ENCODE measurements at places on chromosomes 6 and 20. TPM values are rescaled to one million over a fixed set of nuclear protein-coding genes. Genes with fewer than 3 reads are reported as not detected.
A peak's percentile ranks its signal among the peaks of the same experiment; 100 is the strongest.

The TAF11 gene
- total RNA-seq, result 27.4 TPM

The TGM3 gene
- total RNA-seq, result 43.6 TPM

The CPXM1 gene
- 4.3 TPM for total RNA-seq

The HTR1B gene
- not detected for total RNA-seq

The EPB41L1 gene
- 14.3 TPM for total RNA-seq

The SIRPB1 gene
- 3.3 TPM for total RNA-seq

The SSTR4 gene
- not detected for total RNA-seq

The GDAP1L1 gene
- not detected for total RNA-seq

The CDSN gene
- 598 TPM for total RNA-seq

The VIP gene
- total RNA-seq, result 0.48 TPM

- H3K27me3 ChIP-seq, result no peaks in the 10 kb centered on the region
- no peak overlapping the region for H3K27ac ChIP-seq
- no peak for DNase-seq
- H3K4me1 ChIP-seq, result peaks cover 2% of the 10 kb centered on the region
- peaks cover 2% of the 10 kb centered on the region for H3K36me3 ChIP-seq
- H3K4me3 ChIP-seq, result no peak overlapping the region
Measured at GRCh38 chr6:119276211-119276610, 73.3 kb downstream of the MAN1A1 start.

- H3K27ac ChIP-seq, result peak overlapping the region; percentile 26
- no peaks in the 10 kb centered on the region for H3K27me3 ChIP-seq
- no peak overlapping the region for H3K4me3 ChIP-seq
- peaks cover 19% of the 10 kb centered on the region for H3K4me1 ChIP-seq
- no peak for DNase-seq
Measured at GRCh38 chr20:32775336-32775991, 13.3 kb downstream of the DNMT3B start.

DNA sequence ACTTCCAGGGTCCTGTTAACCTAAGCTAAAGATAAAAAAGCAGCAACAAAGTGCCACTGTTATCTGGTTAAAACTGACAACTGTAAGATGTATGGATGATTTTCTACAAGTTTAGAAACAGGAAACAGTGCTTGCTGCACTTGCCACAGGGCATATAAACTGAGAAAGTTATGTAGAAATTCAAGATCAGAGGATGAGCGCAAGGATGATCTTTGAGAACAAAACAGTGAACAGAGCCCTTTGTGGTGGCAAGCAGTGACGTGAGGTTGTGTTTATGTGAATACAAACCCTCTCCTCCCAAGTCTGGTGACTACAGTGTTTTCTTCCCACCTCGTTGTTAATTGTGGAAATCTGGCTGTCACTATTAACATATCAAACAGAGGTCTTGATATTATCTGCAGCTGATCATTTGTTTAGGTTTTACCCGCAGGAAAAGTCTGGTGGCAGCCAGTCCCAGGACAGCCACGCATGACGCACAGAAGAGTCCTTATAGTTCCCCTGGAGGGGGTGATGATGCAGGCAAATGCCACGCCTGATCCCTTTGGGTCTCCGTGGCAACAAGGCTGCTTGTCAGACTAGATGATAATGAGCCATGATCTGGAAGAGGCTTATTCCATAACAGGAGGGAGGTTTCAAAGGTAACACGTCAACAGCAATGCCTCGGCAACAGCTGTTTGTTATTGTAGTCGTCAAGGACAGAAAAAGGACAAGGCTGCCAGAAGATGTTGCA is 43.1 kb upstream of the TNFAIP3 start:
- H3K36me3 ChIP-seq, result no peaks in the 10 kb centered on the region
- H3K27me3 ChIP-seq, result no peaks in the 10 kb centered on the region
- H3K4me1 ChIP-seq, result peaks cover 69% of the 10 kb centered on the region
- no peak overlapping the region for H3K4me3 ChIP-seq
- peak overlapping the region; percentile 72 for H3K27ac ChIP-seq

GRCh38 chr20:54680872-54681619 is 205.7 kb downstream of the DOK5 start:
- no peak overlapping the region for H3K27ac ChIP-seq
- peaks cover 8% of the 10 kb centered on the region for H3K27me3 ChIP-seq
- no peak for DNase-seq

- H3K36me3 ChIP-seq, result no peaks in the 10 kb centered on the region
- no peak overlapping the region for H3K4me3 ChIP-seq
- peaks cover 12% of the 10 kb centered on the region for H3K4me1 ChIP-seq
- peaks cover 3% of the 10 kb centered on the region for H3K27me3 ChIP-seq
- no peak for DNase-seq
Measured at GRCh38 chr6:47034926-47035325, 7.2 kb downstream of the ADGRF1 start.

DNA sequence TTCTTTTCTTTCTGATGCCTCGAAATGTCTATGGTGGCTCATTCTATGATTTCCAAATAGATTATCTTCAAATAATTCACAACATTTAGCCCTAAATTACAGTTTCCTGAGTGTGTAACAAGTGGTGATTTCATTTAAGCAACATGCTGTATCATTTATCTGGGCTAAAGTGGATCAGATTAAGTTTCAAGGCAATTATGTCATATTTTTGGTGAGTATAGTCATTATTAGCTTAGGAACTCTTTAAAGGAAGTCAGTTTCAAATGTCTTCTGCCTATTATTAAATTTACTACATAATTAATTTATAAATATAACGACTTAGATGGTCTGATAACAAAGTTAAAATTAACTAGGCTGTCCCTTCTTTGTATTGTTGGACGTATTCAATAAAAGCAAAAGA is 847.9 kb upstream of the FLRT3 start:
- H3K27me3 ChIP-seq, result no peaks in the 10 kb centered on the region
- DNase-seq, result no peak
- no peak overlapping the region for H3K4me3 ChIP-seq
- no peak overlapping the region for H3K27ac ChIP-seq
- H3K36me3 ChIP-seq, result no peaks in the 10 kb centered on the region

GRCh38 chr20:12962895-12963294 is 45.9 kb upstream of the SPTLC3 start:
- H3K4me3 ChIP-seq, result no peak overlapping the region
- no peak overlapping the region for H3K27ac ChIP-seq
- H3K4me1 ChIP-seq, result peaks cover 2% of the 10 kb centered on the region
- H3K36me3 ChIP-seq, result no peaks in the 10 kb centered on the region
- DNase-seq, result no peak

GRCh38 chr6:105882828-105883227 is 203.3 kb upstream of the PRDM1 start:
- no peak overlapping the region for H3K27ac ChIP-seq
- no peaks in the 10 kb centered on the region for H3K27me3 ChIP-seq
- H3K4me1 ChIP-seq, result peaks cover 9% of the 10 kb centered on the region
- no peak overlapping the region for H3K4me3 ChIP-seq
- no peak for DNase-seq
- no peaks in the 10 kb centered on the region for H3K36me3 ChIP-seq

DNA sequence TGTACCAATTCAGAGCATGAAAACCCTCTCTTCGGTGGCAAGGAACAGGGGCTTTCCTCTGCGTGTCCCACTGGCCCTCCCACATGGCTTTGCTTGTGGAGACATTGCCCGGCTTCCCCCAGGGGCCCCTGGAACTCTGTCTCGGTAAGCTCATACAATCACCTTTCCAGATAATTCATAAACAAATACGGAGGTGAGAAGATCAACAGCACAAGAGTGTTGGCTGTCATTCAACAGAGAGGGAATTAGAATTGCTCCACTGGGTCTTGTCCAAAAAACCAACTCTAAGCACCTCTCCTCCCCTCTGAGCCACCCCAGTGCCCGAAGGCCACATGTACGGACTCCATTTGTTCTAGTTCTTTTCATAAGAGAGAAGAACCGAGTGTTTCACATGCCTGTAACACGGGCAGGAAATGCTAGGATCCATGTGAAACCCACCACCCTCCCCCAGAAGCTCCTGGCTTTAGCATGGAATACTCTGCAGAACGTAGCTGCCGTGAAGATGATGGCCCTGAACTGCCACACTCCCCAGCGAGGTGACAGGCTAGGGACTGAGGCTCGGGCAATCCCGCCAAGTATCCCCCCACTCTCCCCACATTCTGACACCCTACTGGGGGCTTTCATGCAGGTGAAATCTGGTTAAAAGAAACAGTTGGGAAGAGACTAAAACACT is 24.6 kb upstream of the FOXC1 start:
- H3K27me3 ChIP-seq, result peaks cover 21% of the 10 kb centered on the region
- no peak overlapping the region for H3K4me3 ChIP-seq
- no peak overlapping the region for H3K27ac ChIP-seq
- DNase-seq, result no peak

DNA sequence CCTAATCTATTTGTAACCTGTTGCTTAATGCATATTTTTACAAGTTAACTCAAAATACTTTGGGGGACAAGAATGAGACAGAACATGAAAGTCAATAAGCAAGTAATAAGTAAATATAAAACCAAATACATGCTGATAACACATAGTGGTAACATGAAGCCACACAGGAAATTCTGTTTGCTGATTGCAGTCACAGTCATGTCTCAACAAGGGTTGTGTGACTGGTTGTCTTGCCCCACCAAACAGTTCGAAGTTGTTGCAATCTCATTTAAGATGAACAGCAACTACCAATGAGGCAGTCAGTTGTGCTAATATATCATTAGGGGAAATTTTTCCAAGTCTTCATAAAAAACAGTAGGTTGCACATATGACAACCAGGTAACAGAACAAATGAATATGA is 14.5 kb downstream of the CD24 start:
- no peaks in the 10 kb centered on the region for H3K36me3 ChIP-seq
- no peaks in the 10 kb centered on the region for H3K27me3 ChIP-seq
- H3K27ac ChIP-seq, result no peak overlapping the region

DNA sequence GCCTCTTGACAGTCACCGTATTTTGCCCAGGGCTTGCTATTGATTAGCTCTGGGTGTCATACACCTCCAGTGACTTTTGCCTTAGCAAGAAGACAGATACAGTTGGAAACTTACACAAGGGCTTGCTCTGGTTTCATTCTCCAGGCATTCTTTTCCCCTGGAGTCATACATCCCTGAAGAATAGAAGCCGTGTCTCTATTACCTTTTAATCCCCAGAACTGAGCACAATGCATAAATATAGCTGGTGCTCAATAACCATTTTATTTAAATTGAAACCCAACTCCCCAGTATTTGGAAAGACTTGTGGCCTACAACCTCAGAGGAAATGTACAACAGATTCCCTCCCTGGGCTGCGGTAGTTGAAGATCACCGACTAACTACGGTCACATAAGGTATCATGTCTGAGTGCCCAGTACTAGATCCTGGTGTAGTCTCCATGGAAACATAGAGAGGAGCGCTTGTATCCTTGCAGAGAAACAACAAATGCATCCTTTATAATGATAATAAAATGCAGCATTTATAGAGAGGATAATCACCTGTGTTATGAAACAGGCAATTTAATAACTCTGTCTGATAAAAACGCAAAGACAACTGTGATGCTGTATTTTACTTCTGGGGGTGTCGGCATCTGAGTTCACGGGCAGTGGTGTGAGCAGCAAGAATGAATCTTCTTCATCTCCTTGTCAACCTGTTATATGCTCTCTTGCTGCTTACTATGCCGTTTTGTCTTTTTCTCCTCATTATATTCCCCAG is 401.2 kb upstream of the AGPAT4 start:
- no peaks in the 10 kb centered on the region for H3K4me1 ChIP-seq
- no peaks in the 10 kb centered on the region for H3K27me3 ChIP-seq
- no peak overlapping the region for H3K4me3 ChIP-seq
- no peaks in the 10 kb centered on the region for H3K36me3 ChIP-seq
- no peak for DNase-seq

- H3K27me3 ChIP-seq, result no peaks in the 10 kb centered on the region
- no peaks in the 10 kb centered on the region for H3K36me3 ChIP-seq
- no peak for DNase-seq
- no peak overlapping the region for H3K27ac ChIP-seq
Measured at GRCh38 chr6:151018046-151018445, 152.5 kb downstream of the MTHFD1L start.

DNA sequence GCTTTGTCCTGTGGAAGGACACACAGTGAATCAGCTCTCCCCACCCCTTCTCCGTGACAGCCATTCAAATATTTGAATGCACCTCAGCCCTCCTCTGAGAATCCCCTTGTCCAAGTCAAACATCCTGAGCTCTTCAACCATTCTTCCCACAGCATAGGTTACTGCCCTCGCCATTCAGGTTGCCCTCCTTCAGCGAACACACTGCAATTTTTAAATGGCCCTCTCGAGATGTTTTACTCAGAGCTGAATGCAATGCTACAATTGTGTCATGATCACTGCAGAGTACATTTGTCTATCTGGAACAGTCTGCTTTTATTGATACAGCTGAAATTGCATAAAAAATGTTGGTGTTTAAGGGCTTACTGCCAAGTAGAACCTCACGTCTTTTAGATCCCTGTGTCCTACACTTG is 48.9 kb downstream of the SLC2A12 start:
- peaks cover 5% of the 10 kb centered on the region for H3K4me1 ChIP-seq
- no peaks in the 10 kb centered on the region for H3K27me3 ChIP-seq
- no peaks in the 10 kb centered on the region for H3K36me3 ChIP-seq

DNA sequence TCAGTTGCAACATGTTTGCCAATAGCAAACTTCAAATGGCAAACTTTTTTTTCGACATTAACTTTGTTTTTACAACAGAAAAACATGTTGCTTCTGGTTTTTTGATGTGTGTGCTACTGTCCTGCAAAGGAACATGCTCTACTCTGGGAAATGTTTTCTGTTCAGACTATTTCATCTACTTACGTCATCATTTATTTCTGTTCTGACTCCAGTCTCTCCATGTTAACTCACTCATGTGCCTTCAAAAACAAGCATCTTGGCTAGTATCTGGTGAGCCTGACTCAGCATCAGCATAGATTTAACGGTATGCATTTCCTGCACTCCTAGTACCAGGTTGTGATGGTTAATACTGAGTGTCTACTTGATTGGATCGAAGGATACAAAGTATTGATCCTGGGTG is 36.1 kb upstream of the MAP7 start:
- no peaks in the 10 kb centered on the region for H3K27me3 ChIP-seq
- peaks cover 11% of the 10 kb centered on the region for H3K36me3 ChIP-seq
- peak overlapping the region; percentile 52 for H3K27ac ChIP-seq
- H3K4me1 ChIP-seq, result peaks cover 29% of the 10 kb centered on the region
- H3K4me3 ChIP-seq, result no peak overlapping the region

DNA sequence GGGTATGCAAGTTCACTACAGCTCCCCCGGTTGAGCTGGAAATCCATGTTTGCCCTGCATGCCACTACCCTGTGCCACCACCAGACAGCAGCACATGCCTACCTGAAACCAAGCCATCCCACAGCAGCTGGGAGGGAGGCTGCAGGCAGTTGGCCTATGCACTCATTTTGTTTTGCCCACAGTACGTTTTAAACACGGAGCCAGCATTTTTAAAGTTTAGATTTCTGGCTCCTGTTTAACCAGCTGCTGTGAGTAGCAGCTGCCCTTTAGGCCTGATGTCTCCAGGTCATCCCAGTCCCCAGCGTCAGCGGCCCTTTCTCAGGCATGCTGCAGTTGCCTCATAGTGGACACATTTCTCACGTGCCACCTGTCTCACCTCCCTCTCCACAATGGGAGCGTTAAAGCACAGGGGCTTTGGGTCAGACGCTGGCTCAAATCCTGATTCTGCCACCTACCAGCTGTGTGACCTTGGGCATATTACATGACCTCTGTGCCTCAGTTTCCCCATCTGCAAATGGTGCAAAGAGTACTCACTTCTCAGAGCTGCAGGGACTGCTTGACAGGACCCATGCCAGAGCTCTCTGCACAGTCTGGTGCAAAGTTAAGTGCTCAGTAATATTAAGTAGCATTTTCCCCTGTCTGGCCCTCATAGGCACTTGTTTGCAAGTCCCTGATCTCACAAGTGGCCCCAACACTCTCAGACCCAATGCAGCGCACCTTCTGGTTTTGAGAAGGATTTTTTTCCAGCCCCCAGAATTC is 8.2 kb upstream of the UBE2V1 start:
- peak; percentile 75 for DNase-seq
- H3K36me3 ChIP-seq, result peaks cover 31% of the 10 kb centered on the region
- H3K27ac ChIP-seq, result peak overlapping the region; percentile 14
- H3K4me1 ChIP-seq, result peaks cover 15% of the 10 kb centered on the region
